Germinal center (tissue), 1 donor: ENCODE measurements at places on chromosomes 1 and 21.

- no peak for DNase-seq
Measured at GRCh38 chr1:41795205-41795762, 123.4 kb downstream of the HIVEP3 start.

DNA sequence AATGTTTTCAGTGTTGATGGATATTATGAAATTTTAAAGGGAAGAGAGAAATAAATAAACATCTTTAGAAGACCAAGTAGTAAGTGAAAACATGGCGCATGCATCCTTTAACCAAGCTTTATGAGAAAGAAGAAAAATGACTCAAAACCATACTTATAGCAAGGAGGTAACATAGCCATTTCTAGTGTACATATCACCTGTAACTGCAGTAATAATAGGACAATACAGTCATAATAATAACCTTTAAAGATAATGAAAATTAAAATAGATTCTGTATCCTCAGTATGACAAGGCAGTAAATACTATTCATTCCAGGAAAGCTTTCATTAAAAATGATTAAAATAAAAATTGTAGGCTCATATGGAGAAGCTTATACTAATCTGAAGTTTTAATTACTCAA, 141.2 kb downstream of the COL24A1 start:
- DNase-seq, result no peak

- no peak for DNase-seq
Measured at GRCh38 chr21:45836268-45836655, 145.3 kb upstream of the COL6A1 start.

DNA sequence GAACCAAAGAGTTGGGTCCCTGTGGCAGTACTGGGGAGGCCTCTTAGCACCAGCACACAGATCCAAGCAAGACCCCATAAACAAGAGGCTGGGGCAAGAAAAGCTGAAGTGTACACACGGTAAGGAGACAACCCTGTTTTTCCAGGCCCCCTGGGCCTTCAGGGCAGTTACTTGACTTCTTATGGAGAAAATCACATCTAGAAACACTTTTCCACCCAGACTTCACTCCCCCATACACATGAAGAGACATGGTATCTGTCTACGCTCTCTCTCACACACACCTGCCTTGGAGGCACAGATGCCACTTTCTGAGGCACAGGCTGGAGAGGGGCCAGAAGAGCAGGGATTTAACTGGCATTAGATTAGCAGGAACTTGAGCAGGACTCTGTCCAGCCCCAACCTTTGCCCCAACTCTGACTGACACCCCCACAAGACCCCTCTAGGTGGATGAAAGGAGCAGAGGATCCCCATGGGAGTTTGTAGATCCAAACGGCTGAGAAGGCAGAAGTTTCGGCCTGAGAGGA, 2.2 kb downstream of the CERS2 start:
- no peak for DNase-seq

GRCh38 chr1:1306661-1307260, 969 bp downstream of the ACAP3 start:
- no peak for DNase-seq

- no peak for DNase-seq
Measured at GRCh38 chr1:103931891-103932290, 182.2 kb downstream of the AMY1C start.

DNA sequence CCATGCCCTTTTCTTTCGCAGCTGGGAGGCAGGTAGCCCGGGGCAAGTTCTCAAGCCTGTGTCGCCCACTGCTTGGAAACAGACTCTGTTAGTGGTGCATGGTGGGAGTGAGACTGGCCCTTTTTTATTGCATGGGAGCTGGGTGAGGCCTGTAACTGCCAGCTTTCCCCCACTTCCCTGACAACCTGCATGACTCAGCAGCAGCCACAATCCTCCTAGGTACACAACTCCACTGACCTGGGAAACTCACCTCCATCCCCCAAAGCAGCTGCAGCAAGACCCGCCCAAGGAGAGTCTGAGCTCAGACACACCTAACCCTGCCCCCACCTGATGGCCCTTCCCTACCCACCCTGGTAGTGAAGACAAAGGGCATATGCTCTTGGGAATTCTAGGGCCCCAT, 25.8 kb downstream of the PIGP start:
- no peak for DNase-seq

- DNase-seq, result no peak
Measured at GRCh38 chr1:207020709-207021107, 11.8 kb downstream of the C1orf116 start.

DNA sequence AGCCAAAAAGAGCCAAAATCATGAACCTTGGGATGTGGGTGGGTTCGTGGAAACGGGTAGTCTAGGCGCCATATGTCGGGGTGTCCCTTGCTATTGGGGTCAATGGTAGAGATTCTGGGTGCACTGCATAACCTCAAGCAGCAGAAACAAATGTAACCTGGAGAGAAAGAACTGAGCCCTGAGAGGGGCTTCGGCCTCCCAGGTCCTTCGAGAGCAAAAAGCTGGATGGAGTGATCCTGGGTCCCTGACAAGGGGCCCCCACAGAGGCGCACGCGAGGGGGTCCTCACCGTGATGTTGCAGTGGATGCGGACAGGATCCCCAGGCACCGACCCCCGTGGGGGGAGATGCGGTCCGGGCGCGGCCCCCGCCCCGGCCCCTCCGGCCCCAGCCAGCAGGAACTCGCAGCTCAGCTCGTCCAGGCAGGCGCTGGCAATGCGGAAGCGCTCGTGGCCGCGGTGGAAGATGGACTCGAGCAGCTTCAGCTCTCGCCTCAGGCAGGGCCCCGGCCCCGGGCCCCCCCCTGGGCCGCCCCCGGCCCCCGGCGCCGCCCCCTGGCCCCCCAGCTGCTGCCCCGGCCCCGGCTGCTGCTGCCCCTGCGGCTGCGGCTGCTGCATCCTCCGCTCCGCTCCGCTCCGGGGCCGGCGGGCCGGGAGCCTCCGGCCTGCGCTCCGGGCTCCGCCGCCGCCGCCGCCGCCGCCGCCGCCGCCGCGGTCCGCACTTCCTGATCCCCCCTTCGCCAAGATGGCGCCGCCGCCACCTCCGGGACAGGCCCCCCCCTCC, at the start of gene UBE2Q1:
Gene UBE2Q1, minus strand, starts transcription at position 724 of the 781 bp plus-strand sequence. Its CDS starts 109 bp downstream, at position 615.
- peak; percentile 27 for DNase-seq

- peak; percentile 57 for DNase-seq
Measured at GRCh38 chr1:228459091-228459993, 27.8 kb upstream of the RNF187 start.

- DNase-seq, result no peak
Measured at GRCh38 chr1:185644531-185644930, 89.7 kb upstream of the HMCN1 start.

DNA sequence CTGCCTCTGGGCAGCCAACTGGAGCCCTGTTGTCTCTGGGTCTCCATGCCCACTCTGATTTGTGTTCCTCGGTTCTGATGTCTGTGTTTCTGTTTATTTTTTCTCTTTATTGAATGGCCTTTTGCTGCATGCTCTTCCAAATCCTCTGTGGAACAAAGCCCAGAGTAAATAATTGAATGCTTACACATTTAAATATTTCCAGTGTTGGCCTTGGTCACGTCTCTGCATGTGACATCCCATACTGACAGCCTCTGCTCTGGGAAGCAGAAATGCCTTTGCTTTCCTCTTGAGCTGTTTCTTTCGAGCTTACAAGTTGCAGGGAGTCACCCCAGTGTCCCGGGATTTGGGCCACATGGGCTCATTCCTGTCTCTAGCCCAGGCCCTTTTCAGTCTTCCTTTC, 267.9 kb downstream of the PTPRU start:
- no peak for DNase-seq

- DNase-seq, result no peak
Measured at GRCh38 chr1:40687059-40687458, 4.4 kb upstream of the NFYC start.

DNA sequence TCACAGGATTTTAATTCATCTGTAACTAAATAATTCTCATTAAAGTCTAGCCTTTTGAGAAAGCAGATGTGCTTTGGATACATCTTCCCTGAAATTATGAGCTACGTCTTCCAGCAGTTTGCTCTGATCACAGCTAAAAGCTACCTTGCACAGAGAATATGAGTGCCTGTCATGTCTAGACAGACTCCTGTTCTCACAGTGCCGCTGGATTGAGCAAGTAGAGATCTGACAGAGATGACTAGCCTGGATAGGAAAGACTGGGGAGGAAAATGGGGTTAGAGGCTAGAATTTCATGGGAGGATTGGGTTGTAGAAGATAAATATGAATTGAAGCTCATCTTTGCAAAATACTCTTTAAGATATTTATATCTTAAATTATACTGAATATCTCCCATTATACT, 24.1 kb downstream of the CEPT1 start:
- DNase-seq, result no peak

DNA sequence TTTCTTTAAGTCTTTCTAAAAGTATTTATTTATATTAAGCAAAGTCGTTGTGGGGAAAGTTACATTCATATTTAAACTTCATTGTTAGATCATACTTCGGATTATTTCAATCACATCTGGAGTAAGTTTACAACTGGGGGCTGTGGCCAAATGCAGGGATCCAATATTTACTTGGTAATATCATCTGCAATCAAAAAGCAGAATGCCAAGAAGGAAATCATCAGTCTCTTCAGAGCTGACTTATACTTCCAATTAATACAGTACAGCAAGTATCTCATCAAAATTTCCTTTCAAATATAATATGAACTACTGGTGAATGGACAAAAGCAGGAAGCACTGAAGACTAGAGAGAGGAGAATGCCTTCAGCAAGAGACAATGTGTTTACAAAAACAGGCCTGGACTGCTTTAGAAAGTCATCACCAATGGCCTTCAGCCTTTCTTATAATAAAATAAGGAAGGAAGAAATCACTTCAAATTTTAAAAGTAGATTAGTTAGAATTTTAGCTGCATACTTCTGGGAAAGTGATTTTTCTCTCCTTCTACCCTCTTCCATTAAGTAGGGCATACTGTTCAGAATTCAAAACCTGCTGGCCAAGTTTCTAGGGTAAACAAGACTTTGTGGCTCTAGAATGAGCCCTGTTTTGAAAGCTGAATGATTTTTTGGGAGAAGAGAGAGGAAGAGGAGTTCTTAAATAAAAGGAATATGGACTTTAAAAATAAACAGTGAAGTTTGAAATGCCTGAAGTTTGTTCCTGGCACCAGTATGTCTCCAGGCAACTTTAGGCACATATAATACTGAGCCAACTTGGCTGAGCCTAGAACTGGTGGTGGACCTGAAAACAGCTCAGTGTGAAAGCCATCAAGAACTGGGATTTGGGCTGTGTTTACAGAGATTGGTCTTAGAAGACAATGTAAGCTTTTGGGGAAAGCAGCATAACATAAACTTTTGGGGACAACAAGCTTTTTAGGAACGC, 22.2 kb upstream of the MYOC start:
- no peak for DNase-seq

DNA sequence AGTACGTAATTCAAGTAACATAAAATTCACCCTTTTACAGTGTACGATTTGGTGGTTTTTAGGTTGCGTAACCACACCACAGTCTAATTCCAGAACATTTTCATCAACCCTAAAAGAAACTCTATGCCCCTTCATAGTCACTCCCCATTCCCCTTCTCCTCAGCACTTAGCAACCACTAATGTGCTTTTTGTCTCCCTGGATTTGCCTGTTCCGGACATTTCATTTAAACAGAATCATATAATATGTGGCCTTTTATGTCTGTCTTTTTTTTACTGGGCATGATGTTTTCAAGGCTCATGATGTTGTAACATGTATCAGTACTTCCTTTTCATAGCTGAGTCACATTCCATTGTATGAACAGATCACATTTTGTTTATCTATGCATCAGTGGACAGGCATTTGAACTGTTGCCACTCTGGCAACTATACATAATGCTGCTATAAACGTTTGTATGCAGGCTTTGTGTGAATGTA, 20.8 kb downstream of the OBSCN start:
- no peak for DNase-seq

DNA sequence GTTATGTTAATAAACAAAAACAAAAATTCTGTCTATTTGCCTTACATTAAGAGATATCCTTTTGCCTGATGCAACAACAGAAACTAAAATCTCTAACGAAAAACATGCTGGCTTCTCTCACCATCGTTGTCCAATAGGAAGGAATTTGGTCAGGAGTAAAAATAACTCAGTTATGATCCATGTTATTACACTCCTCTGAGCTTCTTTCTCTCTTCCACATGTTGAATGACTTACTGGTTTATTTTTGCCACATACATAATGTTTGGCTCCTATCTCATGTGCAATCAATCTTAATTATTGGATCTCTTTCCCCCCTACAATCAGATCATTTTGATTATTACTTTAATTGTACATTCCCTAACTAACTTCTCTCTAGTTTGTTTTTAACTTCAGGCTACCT, 688.4 kb downstream of the USP25 start:
- no peak for DNase-seq

DNA sequence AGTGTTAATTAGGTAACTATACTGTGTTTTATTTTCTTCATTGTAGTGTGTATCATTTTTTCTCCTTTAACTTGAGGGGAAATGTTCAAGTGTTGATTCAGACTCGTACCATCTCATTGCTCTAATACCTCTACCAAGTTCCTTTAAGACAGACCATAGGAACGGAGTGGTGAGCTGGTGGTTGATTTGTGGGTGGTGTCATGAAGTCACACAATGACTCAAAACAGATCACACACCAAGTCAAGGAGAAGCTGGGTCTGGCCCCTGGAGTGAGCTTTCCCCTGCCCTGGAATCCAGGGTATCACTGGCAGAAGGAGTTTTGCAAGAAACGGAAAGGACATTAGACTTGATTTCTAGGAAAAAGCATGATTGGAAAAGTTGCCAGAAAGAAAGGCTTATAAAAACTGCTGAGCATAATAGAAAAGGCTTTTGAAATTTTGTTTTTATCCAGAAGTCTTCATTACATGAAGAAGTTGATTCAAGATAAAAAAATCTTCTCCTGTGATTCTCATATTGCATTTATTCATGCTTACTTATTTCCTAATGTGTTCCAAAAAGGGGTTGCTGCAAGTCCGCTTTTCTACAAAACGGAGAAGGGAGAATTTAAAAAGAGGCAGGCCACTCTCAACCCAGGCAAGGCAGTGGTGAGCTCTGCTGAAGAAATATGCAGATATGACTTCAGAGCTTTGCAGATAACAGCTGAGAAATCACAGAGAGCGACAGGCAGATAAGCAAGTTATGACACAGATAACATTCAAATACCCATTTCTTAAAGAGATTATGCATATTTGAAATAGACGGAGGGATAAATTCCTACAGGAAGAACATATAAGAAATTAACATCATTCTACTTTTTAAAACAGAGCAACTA, 79.7 kb downstream of the TBX19 start:
- no peak for DNase-seq

GRCh38 chr1:21674957-21675356, 5.8 kb upstream of the RAP1GAP start:
- no peak for DNase-seq

DNA sequence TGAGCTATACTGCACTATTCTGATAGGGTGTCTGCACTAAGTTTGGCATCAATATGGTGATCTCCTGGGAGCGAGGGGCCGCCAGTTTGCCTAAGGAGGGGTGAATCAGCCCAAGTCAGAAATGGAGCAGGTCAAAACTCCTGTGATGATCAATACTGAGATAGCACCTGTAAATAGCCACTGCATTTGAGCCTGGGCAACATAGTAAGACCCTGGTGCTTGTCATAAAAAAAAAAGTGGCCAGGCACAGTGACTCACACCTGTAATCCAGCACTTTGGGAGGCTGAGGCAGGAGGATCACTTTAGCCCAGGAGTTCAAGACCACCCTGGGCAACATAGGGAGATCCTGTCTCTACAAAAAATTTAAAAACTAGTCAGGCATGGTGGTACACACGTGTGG, 11.6 kb upstream of the ZDHHC18 start:
- DNase-seq, result no peak

GRCh38 chr1:176541663-176542062, 78.7 kb downstream of the PAPPA2 start:
- DNase-seq, result no peak
